ENCODE measurements at places on chromosomes 3 and 15.

GRCh38 chr15:78359041-78359808 lies 19.1 kb downstream of the CRABP1 start:
- DNase-seq = no peak

DNA sequence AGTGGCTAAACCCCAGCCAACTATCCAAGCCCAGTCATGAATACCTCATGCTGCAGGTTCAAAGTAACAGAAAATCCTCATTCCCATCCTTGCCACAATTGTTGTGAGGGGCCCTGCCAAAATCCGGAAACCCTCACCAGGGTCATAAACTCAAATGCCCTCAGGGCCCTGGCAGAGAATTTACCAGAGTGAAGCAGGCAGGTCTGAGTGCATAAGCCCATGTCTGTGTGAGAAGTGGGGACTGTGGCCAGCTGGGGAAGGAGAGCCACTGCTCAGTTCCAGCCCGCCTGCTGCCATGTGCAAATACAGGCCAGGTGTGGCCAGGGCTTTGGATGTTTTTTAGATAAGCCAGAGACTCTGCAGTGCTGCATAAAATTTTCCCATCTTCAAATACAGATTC lies 7.0 kb downstream of the CEP152 start:
- no peak for DNase-seq

DNA sequence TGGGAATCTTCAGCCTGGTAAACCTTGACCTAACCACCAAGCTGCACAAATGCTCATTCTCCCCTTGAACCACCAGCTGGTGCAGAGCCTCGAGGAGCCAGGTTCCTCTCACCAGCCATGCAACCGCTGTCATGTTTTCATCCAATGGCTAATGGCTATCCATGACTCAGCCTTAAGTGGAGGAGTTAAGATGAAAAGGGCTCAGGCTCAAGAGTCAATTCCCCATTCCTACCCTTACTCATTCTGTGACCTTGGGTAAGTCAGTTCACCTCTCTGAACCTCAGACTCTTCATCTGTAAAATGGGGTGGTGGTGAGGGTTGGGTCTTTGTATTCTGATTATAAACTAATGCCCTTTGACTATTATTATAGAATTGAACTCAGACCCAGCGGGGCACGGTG lies 515.6 kb downstream of the SHQ1 start:
- DNase-seq = no peak

DNA sequence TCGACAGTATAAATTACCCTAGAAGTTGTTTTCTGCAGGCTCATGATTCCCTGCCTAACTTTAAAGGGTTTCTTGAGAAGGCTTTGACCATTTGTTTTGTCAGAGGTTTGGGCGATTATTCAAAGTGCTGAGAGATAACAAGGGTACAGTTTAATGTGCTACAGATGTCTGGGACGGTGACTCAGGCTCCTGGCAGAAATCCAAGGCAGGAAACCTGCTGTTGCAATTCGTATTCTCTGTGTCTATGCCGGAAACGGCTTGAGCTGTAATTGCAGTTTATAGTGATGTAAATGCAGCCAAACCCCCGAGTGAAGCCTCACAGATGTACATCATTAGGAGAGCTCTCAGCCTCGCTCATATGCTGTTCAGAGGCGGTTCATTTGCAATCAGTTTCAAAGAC lies 65.6 kb downstream of the SYNPR start:
- peak; percentile 3 for DNase-seq

DNA sequence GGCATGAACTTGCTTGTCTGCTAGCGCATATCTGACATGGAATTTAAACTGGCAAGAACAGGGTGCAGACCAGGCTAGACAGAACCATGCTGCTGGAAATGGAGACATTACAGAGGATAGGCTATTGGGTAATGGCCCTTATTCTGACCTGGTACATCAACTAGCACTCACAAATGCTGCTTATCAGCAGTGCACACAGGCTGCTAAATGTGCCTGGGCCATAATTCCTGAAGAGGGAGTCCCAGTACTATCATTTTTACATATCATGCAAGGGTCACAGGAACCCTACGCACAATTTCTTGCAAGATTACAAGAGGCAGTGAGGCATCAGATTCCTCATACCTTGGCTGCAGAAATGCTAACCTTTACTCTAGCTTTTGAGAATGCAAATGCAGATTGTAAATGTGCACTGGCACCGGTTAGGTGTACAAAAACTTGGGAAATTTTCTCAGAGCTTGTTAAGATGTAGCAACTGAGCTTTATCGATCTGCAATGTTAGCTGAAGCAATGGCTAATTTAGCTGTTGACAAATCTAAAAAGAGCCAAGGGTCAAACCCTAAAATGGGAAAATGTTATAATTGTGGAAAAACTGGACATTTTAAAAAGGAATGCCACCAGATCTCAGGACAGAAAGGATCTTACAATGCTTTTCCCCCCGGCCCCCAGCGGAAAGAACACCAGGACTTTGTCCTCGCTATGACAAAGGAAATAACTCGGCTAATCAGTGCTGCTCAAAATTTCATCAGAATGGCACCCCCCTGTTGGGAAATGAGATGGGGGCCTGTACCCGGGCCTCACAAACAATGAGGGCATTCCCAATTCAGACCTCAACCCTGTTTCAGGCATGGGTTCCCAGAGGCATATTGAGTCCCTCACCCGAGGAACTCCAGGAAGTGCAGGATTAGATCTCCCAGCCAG lies 21.1 kb downstream of the CCRL2 start:
- no peak for DNase-seq

GRCh38 chr3:179146911-179147513 lies 1.1 kb upstream of the PIK3CA start:
- DNase-seq = peak; percentile 75

- DNase-seq = no peak
These were observed at the start of gene GAP43 for GRCh38 chr3:115623044-115623868. TSS of gene GAP43 (plus strand) at chr3:115623510. CDS start at chr3:115623690, 180 bp downstream.

GRCh38 chr15:67997996-67998395 lies 56.1 kb upstream of the PIAS1 start:
- DNase-seq = no peak

DNA sequence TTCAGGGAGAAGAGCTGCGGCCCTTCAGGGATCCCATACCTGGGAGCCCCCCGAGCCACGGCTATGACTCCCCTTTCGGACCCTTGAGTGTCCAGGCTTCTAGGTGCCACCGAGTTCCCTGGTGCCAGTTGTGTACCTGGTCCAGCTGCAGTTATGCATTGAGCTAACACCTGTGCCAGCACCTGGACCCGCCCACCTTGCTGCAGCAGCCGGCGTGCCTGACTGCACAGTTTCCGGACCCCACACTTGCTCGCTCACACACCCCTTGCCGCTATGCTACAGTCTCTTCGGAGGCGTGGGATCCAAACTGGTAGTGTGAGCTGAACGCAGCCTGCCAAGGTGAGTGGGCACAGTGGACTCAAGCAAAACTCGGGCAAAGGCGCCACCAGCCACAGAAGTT lies 284.5 kb upstream of the ROBO1 start:
- DNase-seq = no peak

DNA sequence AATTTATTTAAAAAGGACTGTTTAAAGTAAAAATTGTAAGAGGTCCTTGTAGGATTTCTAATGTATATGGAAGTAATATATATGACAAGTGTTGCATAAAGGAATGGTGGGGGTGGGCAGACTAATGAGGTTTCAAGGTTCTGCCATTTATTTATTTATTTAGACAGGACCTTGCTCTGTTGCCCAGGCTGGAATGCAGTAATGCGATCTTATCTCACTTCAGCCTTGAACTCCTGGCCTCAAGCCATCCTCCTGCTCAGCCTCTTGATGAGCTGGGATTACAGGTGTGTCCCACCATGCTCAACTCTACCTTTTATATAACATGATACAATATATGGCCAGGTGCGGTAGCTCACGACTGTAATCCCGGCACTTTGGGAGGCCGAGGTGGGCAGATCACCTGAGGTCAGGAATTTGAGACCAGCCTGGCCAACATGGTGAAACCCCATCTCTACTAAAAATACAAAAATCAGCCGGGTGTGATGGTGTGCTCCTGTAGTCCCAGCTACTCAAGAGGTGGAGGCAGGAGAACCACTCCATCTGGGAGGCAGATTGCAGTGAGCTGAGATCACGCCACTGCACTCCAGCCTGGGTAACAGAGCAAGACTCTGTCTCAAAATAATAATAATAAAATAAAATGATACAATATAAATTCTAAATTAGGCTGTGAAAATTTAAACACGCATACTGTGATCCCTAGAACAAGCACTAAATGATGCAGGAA lies 33.8 kb upstream of the IGF2BP2 start:
- no peak for DNase-seq

- no peak for DNase-seq
These were observed 71.8 kb downstream of the TM2D3 start for GRCh38 chr15:101580431-101580830.

- DNase-seq = no peak
These were observed 21.2 kb downstream of the ZNF710 start for GRCh38 chr15:90022345-90022744.

GRCh38 chr3:38114875-38115644 lies 21.9 kb downstream of the ACAA1 start:
- no peak for DNase-seq

DNA sequence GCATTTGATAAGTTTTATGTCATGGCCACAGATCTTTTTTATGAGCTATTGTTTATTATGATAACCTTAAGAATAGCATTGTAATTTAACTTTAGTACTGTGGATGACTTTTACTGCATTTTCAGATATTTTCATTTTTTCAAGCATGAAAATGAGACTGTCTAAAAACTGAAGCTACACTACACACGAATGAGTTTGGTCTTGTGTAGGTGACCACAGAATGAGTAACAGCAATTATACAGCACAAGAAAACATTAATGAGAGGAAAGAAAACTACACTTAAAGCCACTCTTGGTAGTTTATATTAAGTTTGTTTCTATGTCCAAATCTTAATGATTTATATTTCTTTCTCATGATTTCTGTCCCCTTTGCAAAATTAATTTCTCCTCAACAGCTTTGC lies 809.2 kb downstream of the NAALADL2 start:
- no peak for DNase-seq

GRCh38 chr15:85494048-85494777 lies 113.8 kb downstream of the AKAP13 start:
- DNase-seq = peak; percentile 33

DNA sequence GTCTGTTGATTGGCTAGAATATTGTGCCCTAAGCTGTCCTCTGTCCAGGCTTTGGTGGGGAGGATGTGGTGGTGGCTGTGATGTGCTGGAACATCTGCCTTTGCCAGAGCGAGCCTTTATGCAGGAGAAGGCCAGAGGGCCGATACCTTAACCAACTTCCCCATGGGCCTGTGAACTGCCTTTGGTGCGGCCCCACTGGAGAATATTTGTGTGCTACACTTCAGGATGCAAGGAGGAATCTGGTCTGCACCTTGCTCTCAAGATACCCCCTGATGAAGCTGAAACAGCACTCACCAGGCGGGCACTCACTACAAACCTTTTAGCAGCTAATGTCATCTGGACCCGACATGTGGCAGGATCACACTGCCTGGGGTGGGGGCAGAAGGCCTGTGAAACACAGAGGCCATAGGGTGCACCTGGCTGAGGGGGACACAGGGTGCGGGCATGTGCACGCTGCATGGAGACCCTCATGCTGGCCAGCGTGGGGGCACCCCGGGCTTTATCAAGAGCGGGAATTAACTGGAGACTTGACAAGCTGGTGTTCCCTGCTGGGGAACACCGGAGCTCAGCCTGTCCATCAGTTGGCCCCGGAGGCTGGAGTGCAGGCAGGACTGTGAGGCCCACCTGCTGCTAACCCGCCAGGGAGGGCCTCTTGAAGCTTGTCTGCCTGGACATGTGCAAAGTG lies 16.4 kb downstream of the PRR23E start:
- no peak for DNase-seq

- DNase-seq = no peak
These were observed 36.0 kb downstream of the RAB27A start for GRCh38 chr15:55253580-55253979.

DNA sequence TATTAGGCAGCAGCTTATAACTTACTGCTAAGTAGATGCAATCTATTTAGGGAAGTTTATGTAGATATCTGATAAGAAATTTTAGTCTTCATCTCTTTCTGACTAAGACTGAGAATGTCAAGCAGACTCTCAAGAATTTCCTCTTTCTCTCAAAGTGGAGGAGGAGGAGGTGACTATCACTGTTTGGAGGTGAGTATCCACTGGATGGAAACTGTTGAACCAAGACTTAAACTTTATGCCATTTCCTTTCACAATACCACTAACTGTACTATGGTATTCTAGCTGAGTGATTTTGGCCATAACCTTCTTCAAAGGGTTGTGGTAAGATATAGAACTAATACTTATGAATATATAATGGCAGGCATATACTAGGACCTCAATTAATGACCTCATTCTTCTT lies 64.6 kb downstream of the TPRG1 start:
- DNase-seq = no peak

GRCh38 chr3:8741581-8742261 lies 8.1 kb downstream of the CAV3 start:
- no peak for DNase-seq

DNA sequence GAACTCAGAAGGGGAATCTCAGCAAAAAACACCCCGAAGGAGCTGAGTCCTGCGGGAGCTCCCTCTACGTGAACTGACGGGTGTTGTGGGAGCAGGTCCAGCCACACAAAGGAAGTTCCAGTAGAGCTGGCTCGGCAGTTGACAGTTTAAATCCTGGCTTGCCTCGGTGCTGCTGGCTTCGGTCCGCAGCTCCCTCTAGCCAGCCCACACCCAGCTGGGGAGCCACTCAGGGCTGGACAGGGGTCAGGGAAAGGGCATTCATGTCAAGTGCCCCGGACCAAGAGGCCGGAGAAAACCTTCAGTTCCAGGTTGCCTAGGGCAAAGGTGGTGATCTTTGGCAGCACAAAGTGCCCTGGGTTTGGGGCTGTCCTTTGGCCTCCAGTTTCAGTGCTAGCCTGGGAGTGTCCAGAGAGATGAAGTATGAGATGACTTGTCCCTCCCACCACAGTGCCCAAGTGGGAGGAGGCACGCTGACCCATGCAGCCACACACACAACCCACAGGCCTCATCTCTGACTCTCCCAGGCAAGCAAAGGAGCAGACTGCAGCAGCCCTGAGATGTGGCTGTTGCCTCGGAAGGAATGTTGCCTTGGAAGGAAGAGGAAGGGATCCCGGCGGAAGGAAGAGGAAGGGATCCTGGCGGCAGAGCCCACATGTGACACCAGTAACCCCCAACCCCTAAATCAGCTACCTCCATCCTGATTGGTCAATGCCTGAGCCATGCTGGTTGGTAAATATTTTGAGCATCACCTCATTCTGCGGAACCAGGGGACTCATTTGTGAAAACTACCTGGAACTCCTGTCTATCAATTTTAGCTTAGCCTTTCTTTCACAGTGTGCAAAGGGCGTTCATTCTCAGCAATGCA lies 13.9 kb upstream of the ANPEP start:
- no peak for DNase-seq

GRCh38 chr3:21697707-21698106 lies 53.3 kb downstream of the ZNF385D start:
- DNase-seq = no peak
